ENCODE measurements at places on chromosomes 3 and 15.

GRCh38 chr15:74563442-74563841, 22.4 kb downstream of the ARID3B start:
- no peak overlapping the region for H3K27ac ChIP-seq
- no peak for DNase-seq
- no peak overlapping the region for H3K4me3 ChIP-seq
- H3K4me1 ChIP-seq = peaks cover 14% of the 10 kb centered on the region
- H3K36me3 ChIP-seq = peaks cover 6% of the 10 kb centered on the region
- H3K27me3 ChIP-seq = no peaks in the 10 kb centered on the region

GRCh38 chr3:16102905-16103364, 71.5 kb upstream of the GALNT15 start:
- no peak overlapping the region for H3K4me3 ChIP-seq
- H3K36me3 ChIP-seq = no peaks in the 10 kb centered on the region
- no peaks in the 10 kb centered on the region for H3K4me1 ChIP-seq
- H3K27ac ChIP-seq = no peak overlapping the region
- no peaks in the 10 kb centered on the region for H3K27me3 ChIP-seq

- H3K27me3 ChIP-seq = no peaks in the 10 kb centered on the region
These were observed 1.1 kb upstream of the KPNA4 start for GRCh38 chr3:160566499-160566898.

DNA sequence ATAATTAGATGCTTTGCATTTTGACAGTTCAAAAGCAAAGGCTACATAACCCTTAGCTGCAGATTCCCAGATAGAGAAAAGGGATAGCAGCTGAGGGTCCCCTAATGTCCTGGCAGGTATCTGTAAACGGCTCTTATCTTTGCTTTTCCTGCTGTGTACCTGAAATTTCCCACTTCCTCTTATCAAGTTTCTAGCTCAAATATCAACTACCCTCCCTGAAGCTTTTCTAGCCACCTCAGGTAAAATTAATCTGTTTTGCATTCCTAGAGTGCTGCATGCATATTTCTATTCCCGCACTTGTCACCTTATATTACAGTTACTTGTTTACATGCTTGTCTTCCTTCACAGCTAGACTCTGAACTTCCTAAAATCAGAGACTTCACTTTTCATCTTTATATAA, 55.6 kb upstream of the STXBP5L start:
- no peaks in the 10 kb centered on the region for H3K36me3 ChIP-seq
- H3K27me3 ChIP-seq = peaks cover 5% of the 10 kb centered on the region
- no peak overlapping the region for H3K27ac ChIP-seq
- DNase-seq = no peak
- H3K4me3 ChIP-seq = no peak overlapping the region

DNA sequence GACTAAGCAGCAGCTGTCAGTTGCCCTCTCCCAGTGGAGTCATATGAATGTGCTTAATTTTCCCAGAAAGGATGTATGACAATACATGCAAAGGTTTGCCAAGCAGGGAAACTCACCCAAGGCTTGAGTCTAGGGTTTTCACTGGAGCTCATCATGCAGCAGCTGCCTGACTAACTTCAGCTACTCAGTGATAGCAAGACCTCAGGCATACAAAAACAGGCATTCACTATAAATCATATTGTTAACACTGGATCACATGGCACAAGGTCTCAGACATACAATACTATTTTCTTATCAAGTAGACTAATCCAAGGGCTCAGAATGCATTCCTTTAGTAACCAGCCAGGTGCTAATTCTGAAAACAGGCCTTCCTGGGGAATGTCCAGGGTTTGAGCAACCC, 85.0 kb upstream of the STAC start:
- H3K27ac ChIP-seq = no peak overlapping the region
- no peaks in the 10 kb centered on the region for H3K4me1 ChIP-seq
- no peak overlapping the region for H3K4me3 ChIP-seq
- H3K36me3 ChIP-seq = no peaks in the 10 kb centered on the region
- no peaks in the 10 kb centered on the region for H3K27me3 ChIP-seq

- H3K27ac ChIP-seq = no peak overlapping the region
- H3K27me3 ChIP-seq = no peaks in the 10 kb centered on the region
- no peak overlapping the region for H3K4me3 ChIP-seq
- H3K4me1 ChIP-seq = no peaks in the 10 kb centered on the region
- no peaks in the 10 kb centered on the region for H3K36me3 ChIP-seq
- no peak for DNase-seq
These were observed 12.9 kb downstream of the CCDC80 start for GRCh38 chr3:112627919-112628466.

GRCh38 chr3:87298111-87298718, 21.8 kb upstream of the POU1F1 start:
- DNase-seq = no peak
- no peaks in the 10 kb centered on the region for H3K36me3 ChIP-seq
- no peaks in the 10 kb centered on the region for H3K27me3 ChIP-seq
- no peak overlapping the region for H3K27ac ChIP-seq
- H3K4me1 ChIP-seq = no peaks in the 10 kb centered on the region

DNA sequence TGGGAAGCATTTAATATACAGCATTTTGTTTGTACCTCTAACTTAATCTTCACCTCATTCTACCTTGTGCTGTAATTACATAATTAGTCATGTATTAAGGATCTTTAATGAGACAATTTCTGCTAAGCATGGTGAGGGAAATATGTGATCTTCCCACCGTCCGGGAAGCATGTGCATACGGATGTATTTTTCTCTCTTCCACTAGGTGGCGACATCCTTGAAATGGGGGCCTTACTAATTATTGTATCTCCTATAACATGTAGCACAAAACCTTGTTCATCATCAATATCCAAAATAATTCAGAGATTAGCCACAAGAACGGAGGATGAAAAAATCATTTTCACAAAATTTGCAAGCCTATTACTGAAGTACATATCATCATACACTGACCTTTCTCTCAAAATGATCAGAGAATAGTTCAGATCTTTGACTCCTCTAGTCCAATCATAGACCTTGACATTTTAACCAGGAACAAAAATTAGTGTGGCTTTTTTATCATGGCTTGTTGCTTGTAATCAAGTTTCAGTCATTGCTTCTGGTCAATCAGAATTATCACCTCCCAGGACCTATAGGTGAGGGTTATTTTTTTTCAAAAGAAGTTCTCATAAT, 148.9 kb upstream of the GBE1 start:
- H3K4me3 ChIP-seq = no peak overlapping the region
- no peaks in the 10 kb centered on the region for H3K36me3 ChIP-seq
- no peaks in the 10 kb centered on the region for H3K4me1 ChIP-seq
- H3K27ac ChIP-seq = no peak overlapping the region

DNA sequence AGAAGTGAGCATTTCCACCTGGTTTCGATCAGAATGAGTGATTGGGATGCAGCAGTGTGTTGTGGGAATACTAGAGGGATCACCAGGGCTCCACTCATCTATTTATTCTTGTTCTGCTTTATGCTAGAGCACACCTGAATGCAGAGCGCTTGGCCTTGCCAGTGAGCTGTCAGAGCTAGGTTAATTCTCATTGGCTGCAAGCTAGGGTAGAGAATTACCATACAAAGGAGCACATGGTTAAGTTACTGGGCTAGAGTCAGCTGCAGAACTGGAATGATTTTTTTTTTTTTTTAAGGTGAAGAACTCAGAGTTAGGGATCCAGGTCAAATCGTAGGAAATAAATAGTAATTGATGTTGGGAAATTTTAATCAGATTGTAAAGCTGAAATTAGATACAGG, 8.8 kb downstream of the EIF2AK4 start:
- no peaks in the 10 kb centered on the region for H3K27me3 ChIP-seq
- no peak for DNase-seq
- H3K4me3 ChIP-seq = no peak overlapping the region
- no peaks in the 10 kb centered on the region for H3K36me3 ChIP-seq
- H3K27ac ChIP-seq = no peak overlapping the region

DNA sequence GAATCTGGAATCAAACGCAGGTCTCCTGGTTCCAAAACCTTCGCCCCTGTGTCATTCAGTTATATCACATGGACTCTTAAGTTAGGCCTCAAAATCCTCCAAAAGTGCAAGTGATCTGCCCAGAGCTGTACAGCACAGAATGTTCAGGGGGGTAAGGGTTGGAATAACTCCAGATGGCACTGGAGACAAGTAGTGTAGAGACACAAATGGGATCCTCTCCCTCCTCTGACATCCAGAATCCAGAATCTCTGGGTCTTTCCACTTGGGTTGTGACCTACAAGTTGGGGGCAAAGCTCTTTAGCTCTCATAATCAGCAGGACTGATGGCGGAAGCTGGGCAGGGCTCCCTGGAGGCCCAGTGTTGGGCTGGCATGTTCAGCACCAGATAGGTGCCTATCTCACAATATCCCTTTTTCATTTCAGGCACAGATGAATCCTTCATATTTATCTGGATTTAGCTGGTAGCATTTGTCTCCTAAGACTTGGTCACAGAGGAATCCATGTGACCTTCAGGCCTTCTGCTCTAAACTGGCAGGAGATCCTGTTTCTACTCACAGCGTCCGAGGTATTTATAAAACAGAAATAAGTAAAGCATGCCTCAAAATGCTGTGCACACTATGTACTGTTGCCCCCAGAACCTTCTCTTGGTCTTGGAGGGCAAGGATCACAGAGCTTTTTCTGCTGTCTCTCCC, 15.4 kb downstream of the ABHD2 start:
- DNase-seq = no peak
- peaks cover 7% of the 10 kb centered on the region for H3K36me3 ChIP-seq
- H3K4me1 ChIP-seq = no peaks in the 10 kb centered on the region
- H3K4me3 ChIP-seq = no peak overlapping the region

DNA sequence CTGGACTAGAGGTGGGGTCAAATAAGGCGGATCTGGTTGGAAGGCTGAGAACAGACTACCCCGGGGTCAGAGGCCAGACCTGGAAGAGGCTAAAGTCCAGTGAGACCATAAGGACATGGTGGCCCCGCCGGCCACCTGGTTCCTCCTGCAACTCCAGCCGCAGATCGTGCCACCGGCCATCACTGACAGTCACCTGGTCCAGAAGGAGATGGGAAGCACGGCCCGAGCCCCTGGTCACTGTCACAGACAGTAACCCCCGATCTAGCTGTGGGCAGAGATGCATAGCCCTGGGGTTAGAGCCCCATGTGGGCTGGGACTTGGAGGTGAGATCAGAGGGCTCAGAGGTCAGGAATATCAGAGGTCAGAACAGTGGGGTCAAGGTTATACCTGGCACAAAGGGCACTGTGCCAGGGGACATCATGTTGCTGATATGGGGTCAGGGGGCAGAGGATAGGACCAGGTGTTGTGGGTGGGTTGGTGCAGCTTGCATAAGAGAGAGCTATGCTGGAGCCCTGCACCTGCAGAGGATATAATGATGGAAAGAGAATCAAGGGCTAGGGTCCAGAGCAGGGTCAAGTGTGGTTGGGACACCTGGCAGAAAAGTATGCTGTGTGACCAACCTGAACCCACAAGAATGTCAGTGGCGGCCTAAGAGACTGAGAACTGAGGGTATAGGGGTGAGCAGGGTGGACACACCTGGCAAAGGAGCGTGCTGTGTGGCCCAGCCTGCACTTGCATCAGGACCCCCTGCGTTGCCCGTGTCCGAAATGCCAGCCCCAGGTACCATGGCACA, 9.6 kb downstream of the CELSR3 start:
- no peak overlapping the region for H3K4me3 ChIP-seq
- no peak for DNase-seq
- H3K27ac ChIP-seq = no peak overlapping the region
- H3K36me3 ChIP-seq = no peaks in the 10 kb centered on the region

DNA sequence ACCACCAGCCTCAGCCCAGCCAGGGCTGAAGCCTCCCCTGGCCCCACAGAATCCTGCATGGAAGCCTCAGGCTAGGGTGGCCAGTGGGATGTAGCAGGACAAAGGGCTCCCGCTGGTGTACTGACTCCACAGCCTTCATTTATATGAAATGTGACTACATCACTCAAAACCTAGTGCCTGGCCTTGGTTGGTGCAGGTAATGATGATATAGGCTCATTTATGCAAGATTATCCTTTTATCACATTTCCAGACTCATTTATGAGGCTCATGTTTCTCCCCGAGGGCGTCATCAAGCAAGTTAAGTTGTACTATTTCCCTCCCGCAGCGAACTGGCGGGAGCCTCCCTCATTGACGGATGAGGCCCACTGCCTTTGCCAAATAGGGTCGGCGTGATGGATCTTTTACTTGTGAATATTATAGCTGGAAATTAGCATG, 179.1 kb upstream of the SMAD3 start:
- DNase-seq = no peak
- H3K27ac ChIP-seq = no peak overlapping the region
- H3K36me3 ChIP-seq = no peaks in the 10 kb centered on the region
- no peaks in the 10 kb centered on the region for H3K4me1 ChIP-seq
- no peak overlapping the region for H3K4me3 ChIP-seq
- H3K27me3 ChIP-seq = no peaks in the 10 kb centered on the region

GRCh38 chr3:60957541-60957940, 293.7 kb downstream of the FHIT start:
- no peak overlapping the region for H3K4me3 ChIP-seq
- H3K27ac ChIP-seq = no peak overlapping the region
- H3K36me3 ChIP-seq = no peaks in the 10 kb centered on the region
- DNase-seq = no peak
- no peaks in the 10 kb centered on the region for H3K4me1 ChIP-seq
- H3K27me3 ChIP-seq = no peaks in the 10 kb centered on the region

- no peak overlapping the region for H3K27ac ChIP-seq
- no peak for DNase-seq
- H3K27me3 ChIP-seq = no peaks in the 10 kb centered on the region
- no peaks in the 10 kb centered on the region for H3K36me3 ChIP-seq
- no peaks in the 10 kb centered on the region for H3K4me1 ChIP-seq
These were observed 287.9 kb upstream of the SEMA6D start for GRCh38 chr15:47429376-47429775.

- H3K27me3 ChIP-seq = no peaks in the 10 kb centered on the region
- no peak for DNase-seq
- H3K4me3 ChIP-seq = no peak overlapping the region
These were observed 26.3 kb downstream of the DZIP1L start for GRCh38 chr3:138089091-138089490.

- H3K27me3 ChIP-seq = no peaks in the 10 kb centered on the region
- no peak for DNase-seq
- H3K27ac ChIP-seq = no peak overlapping the region
- H3K36me3 ChIP-seq = no peaks in the 10 kb centered on the region
These were observed 5.6 kb downstream of the SERPINI1 start for GRCh38 chr3:167740961-167741587.

All from CD8-positive, alpha-beta memory T cell (primary cell).